ENCODE measurements at places on chromosomes 7 and 10.
A peak's percentile ranks its signal among the peaks of the same experiment; 100 is the strongest.

GRCh38 chr10:44803862-44804261 lies 107.3 kb upstream of the TMEM72 start:
- H3K27ac ChIP-seq, result no peak overlapping the region
- no peaks in the 10 kb centered on the region for H3K4me1 ChIP-seq
- ATAC-seq, result no peak
- H3K4me3 ChIP-seq, result no peak overlapping the region
- no peaks in the 10 kb centered on the region for H3K36me3 ChIP-seq
- peaks cover 31% of the 10 kb centered on the region for H3K27me3 ChIP-seq

DNA sequence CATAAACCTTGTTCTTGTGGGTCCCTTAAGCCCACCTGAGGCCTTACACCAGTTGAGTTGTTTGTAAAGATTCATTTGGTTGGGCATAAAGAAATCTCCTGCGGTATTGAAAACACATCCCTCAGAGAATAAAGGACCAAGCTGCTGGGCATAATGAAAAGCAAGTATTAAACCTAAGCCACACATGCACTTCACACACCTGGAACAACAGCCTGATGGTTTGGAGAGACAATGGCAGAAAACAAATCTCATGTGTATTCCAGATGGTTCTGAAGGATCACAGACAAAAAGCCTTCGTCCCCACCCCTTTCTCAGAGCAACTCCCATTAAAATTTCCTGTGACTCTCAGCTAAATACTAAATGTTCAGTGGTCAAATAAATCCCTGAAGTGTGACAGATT lies 44.2 kb downstream of the FEZF1 start:
- no peaks in the 10 kb centered on the region for H3K4me1 ChIP-seq
- no peak overlapping the region for H3K27ac ChIP-seq
- no peak for ATAC-seq
- no peaks in the 10 kb centered on the region for H3K36me3 ChIP-seq

GRCh38 chr7:135102372-135102771 lies 45.5 kb upstream of the TMEM140 start:
- H3K27me3 ChIP-seq, result no peaks in the 10 kb centered on the region
- no peaks in the 10 kb centered on the region for H3K4me1 ChIP-seq
- no peaks in the 10 kb centered on the region for H3K36me3 ChIP-seq
- peak; percentile 49 for ATAC-seq

- H3K27ac ChIP-seq, result no peak overlapping the region
- no peaks in the 10 kb centered on the region for H3K27me3 ChIP-seq
- ATAC-seq, result no peak
- H3K4me3 ChIP-seq, result no peak overlapping the region
Measured at GRCh38 chr7:105916603-105917002, 40.2 kb upstream of the ATXN7L1 start.

DNA sequence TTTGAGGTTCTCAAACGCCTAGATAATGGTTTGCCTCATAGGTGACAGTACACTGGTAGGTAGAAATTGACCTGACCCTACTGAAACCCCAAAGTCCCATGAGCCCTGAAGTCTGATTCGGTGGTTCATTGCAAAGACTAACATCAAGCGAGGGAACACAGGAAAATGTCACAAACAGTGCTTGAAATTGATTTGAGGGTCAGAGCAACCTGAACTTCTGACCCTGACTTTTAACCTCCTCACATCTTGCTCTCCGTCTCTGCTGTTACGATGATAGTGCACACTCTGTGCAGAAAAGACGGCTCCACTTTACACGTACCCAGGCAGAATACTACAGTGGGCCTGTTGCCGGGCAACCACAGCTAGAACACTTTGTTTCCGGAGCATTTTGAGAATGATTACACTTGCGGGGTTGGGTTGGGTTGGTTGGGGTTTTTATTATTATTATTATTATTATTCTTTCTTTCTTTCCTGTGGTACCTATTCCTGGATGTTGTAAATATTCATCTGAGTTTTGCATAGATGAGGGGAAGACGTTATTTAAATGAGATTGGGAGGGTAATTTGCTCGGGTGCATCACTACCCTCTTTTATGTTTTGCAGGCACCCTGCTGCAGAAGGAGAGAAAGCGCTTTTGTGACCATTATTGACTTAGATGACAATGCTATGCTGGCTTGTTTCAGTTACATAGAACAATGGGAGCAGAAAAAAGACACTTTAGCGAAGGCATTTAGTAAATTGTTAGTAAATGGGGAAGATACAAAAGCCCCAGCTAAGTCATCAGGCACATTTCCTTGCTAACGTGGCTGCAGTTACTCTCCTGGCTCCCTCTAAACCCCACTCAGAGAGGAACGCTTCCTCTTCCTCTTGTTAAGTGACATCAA lies 438.1 kb upstream of the NRP1 start:
- H3K27ac ChIP-seq, result no peak overlapping the region
- no peaks in the 10 kb centered on the region for H3K4me1 ChIP-seq
- no peak overlapping the region for H3K4me3 ChIP-seq
- ATAC-seq, result no peak

- peaks cover 14% of the 10 kb centered on the region for H3K27me3 ChIP-seq
- no peaks in the 10 kb centered on the region for H3K36me3 ChIP-seq
- ATAC-seq, result no peak
- no peaks in the 10 kb centered on the region for H3K4me1 ChIP-seq
- no peak overlapping the region for H3K4me3 ChIP-seq
Measured at GRCh38 chr10:1461016-1461415, 276.3 kb downstream of the ADARB2 start.

GRCh38 chr10:124273141-124273540 lies 145.6 kb downstream of the OAT start:
- no peak overlapping the region for H3K27ac ChIP-seq
- peaks cover 4% of the 10 kb centered on the region for H3K4me1 ChIP-seq
- H3K27me3 ChIP-seq, result peaks cover 6% of the 10 kb centered on the region

- H3K4me1 ChIP-seq, result peaks cover 3% of the 10 kb centered on the region
- H3K27me3 ChIP-seq, result no peaks in the 10 kb centered on the region
- ATAC-seq, result no peak
- no peak overlapping the region for H3K27ac ChIP-seq
- no peaks in the 10 kb centered on the region for H3K36me3 ChIP-seq
Measured at GRCh38 chr10:67809107-67809506, 28.9 kb downstream of the DNAJC12 start.

DNA sequence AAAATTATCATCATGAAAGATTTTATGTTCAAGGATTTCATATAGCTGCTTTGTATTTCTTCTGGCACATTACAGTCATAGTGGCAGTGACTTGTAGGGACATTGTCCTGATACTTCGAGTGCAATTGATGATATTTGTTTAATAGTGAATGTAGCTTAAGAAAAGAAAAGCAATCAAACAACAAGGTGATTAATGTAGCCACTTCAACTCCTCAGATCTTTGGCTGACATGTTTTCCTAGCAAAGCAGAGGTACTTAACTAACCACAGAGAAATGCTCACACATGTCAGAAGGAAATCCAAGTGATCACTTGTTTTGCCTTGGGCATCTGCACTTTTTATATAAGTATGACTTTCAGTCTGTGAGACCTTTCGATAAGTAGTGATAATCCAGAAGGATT lies 470.3 kb downstream of the AUTS2 start:
- no peaks in the 10 kb centered on the region for H3K36me3 ChIP-seq
- ATAC-seq, result no peak
- no peaks in the 10 kb centered on the region for H3K27me3 ChIP-seq
- no peak overlapping the region for H3K4me3 ChIP-seq

- no peak for ATAC-seq
- H3K4me3 ChIP-seq, result no peak overlapping the region
- peaks cover 5% of the 10 kb centered on the region for H3K4me1 ChIP-seq
- no peaks in the 10 kb centered on the region for H3K27me3 ChIP-seq
- peaks cover 90% of the 10 kb centered on the region for H3K36me3 ChIP-seq
- no peak overlapping the region for H3K27ac ChIP-seq
Measured at GRCh38 chr10:103100620-103101019, 92.5 kb downstream of the NT5C2 start.

GRCh38 chr7:32266932-32267475 lies 196.8 kb upstream of the PDE1C start:
- no peaks in the 10 kb centered on the region for H3K36me3 ChIP-seq
- H3K27me3 ChIP-seq, result peaks cover 3% of the 10 kb centered on the region
- no peaks in the 10 kb centered on the region for H3K4me1 ChIP-seq

DNA sequence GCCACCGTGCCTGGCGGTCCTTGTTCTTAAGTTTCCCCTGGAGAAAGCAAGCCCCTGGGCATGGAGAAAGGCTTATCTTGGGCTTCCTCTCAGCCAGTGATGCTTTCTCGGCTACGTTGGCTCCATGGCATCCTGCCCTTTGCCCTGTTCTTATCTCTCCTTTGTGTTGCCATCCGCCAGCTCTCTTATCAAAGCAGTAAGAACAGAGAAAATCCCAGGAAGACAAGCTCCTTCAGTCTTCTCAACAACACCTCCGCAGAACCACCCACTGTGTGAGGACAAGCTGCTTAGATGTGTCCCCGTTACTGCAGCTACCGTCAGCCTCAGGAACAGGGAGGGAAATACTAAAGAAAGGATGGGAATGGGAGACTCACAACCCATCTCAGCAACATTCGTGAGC lies 3.3 kb downstream of the PLEKHS1 start:
- no peaks in the 10 kb centered on the region for H3K4me1 ChIP-seq
- ATAC-seq, result no peak
- H3K4me3 ChIP-seq, result no peak overlapping the region
- H3K27ac ChIP-seq, result no peak overlapping the region

- H3K4me1 ChIP-seq, result no peaks in the 10 kb centered on the region
- H3K36me3 ChIP-seq, result no peaks in the 10 kb centered on the region
- no peak for ATAC-seq
- H3K27ac ChIP-seq, result no peak overlapping the region
- no peak overlapping the region for H3K4me3 ChIP-seq
Measured at GRCh38 chr7:70400829-70401380, 731.0 kb upstream of the GALNT17 start.

GRCh38 chr10:42795701-42796100 lies 13.1 kb downstream of the BMS1 start:
- peak overlapping the region; percentile 3 for H3K27ac ChIP-seq
- H3K4me1 ChIP-seq, result peaks cover 2% of the 10 kb centered on the region
- H3K36me3 ChIP-seq, result peaks cover 100% of the 10 kb centered on the region
- no peak overlapping the region for H3K4me3 ChIP-seq
- no peaks in the 10 kb centered on the region for H3K27me3 ChIP-seq

DNA sequence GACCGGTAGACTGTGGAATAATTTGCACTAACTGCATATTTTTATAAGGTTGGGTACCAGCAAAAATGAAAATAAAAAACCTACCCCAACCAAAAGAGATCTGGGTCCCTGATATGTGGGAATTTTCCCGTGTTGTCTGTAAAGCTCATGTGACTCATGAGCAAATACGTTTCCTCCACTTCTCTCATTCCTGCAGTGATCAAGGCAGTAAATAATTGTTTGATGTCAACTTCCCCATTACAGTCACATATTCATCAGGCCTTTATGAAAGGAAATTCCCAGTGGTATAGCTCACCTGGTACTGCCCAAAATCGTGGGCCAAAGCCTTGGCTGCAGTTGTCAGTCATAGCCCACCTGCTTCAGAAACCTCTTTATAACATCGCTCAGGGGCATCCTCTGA lies 166.0 kb upstream of the ANK3 start:
- no peak overlapping the region for H3K27ac ChIP-seq
- no peak for ATAC-seq
- peaks cover 4% of the 10 kb centered on the region for H3K4me1 ChIP-seq
- no peaks in the 10 kb centered on the region for H3K27me3 ChIP-seq
- H3K4me3 ChIP-seq, result no peak overlapping the region
- H3K36me3 ChIP-seq, result no peaks in the 10 kb centered on the region

- H3K4me1 ChIP-seq, result no peaks in the 10 kb centered on the region
- no peak for ATAC-seq
- no peak overlapping the region for H3K4me3 ChIP-seq
- peaks cover 3% of the 10 kb centered on the region for H3K27me3 ChIP-seq
- H3K36me3 ChIP-seq, result no peaks in the 10 kb centered on the region
Measured at GRCh38 chr10:109591601-109592000, 331.7 kb downstream of the XPNPEP1 start.

DNA sequence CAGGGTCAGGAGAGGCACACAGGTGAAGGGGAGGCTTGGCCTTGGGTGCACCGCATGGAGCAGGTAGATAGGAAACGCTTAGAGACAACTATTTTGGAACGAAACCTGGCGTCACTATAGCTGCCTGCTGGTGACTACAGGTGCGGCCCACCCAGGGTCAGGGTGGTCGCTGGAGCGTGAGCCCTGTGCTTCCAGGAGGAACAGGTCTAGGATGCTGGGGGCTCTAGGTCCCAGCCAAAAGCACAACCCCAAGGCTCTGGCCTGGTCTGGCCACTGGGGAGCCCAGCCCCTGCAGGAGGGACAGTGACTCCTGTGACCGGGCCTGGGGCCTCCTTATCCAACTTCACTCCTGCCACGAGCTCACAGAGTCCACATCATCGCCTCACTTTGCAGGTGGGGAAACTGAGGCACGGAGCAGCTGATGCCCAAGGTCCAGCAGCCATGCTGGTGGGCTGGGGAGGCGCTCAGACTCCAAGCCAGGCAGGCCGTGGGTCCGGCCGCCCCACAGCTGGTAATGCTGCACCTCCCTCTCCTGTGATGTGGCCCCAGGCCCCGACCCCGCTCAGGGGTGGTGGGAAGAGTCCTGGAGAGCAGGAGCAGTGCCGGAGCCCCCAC lies 9.0 kb downstream of the LFNG start:
- H3K27ac ChIP-seq, result peak overlapping the region; percentile 70
- H3K4me1 ChIP-seq, result peaks cover 14% of the 10 kb centered on the region
- no peak for ATAC-seq
- H3K36me3 ChIP-seq, result peaks cover 24% of the 10 kb centered on the region
- no peaks in the 10 kb centered on the region for H3K27me3 ChIP-seq

DNA sequence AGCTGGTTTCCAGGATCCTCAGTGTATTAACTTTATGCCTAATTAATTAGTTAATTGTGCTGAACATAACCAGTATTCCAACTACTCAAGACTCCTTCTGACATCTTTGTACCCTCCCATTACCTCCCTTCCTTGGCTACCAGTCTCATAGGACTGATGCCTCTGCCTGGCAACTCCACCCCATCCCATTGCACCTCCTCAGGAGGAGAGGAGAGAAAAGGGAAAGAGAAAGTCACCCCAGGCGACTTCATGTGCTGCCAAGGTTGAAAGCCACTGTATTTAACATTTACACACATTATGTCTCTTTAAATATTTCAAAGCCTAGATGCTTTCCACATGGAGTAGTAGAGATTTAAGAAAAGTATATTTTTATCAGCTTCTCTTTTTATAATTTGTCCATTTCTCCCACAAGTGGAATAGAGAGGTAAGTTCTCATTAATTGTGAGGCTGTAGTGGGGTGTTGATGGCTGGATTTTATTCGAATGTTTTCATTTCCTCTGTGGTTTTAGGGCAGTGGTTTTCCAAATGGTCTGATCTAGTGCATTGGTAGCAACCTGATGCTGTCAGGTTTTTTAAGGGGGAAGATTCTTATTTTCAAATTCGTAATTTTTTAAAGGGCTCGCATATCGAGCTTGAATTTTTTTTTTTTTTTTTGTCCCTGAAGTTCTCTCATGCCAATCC lies 148.0 kb downstream of the BICC1 start:
- H3K4me1 ChIP-seq, result no peaks in the 10 kb centered on the region
- H3K27me3 ChIP-seq, result no peaks in the 10 kb centered on the region
- no peak overlapping the region for H3K4me3 ChIP-seq
- no peak overlapping the region for H3K27ac ChIP-seq

All from activated T-helper 17 cell treated with anti-CD3 and anti-CD28 coated beads, Interleukin-2, amount 50 U/mL, for 72 hours (primary cell).